Vagina (tissue), 2 donors: ENCODE measurements at places on chromosomes 4 and X. TPM values are rescaled to one million over a fixed set of nuclear protein-coding genes. Genes with fewer than 3 reads are reported as not detected.

TLR2 gene
- total RNA-seq: 14.5 TPM

PAGE2B gene
- not detected for total RNA-seq

RPL10 gene
- total RNA-seq: 3,948 TPM

NXF2B gene
- total RNA-seq: not detected

COX7B2 gene
- total RNA-seq: not detected

AMTN gene
- total RNA-seq: not detected

FAM9B gene
- not detected for total RNA-seq

MAGEA10 gene
- total RNA-seq: not detected

CXCL11 gene
- not detected for total RNA-seq

SPIN2A gene
- total RNA-seq: 2.5 TPM

PROM1 gene
- not detected for total RNA-seq

TMEM255A gene
- total RNA-seq: 10.8 TPM
